ENCODE measurements at places on chromosomes 1 and 21. TPM values are rescaled to one million over a fixed set of nuclear protein-coding genes. Genes with fewer than 3 reads are reported as not detected.

- no peaks in the 10 kb centered on the region for H3K4me1 ChIP-seq
- no peaks in the 10 kb centered on the region for H3K27me3 ChIP-seq
- no peak for DNase-seq
Measured at GRCh38 chr1:222314839-222315238, 233.1 kb downstream of the HHIPL2 start.

DNA sequence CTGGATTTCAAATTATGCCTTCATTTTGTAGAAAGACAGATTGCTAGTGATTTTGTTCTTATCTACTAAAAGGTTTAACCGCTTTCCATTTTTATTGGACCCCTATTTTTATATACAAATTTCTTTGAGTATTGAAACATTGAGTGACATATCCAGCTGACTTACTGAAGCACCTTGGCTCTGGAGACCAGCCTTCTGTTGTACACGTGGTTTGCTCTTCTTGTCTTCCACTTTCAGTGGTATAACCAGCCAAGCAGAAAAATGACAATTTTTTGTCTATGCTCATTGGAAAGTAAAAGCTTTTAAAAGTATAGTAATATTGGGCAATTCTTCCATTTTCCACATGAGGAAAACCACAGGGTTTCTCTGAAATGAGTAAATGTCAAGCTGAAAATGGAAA, 4.4 kb downstream of the F13B start:
- no peak overlapping the region for H3K27ac ChIP-seq
- no peaks in the 10 kb centered on the region for H3K27me3 ChIP-seq
- DNase-seq = no peak

DNA sequence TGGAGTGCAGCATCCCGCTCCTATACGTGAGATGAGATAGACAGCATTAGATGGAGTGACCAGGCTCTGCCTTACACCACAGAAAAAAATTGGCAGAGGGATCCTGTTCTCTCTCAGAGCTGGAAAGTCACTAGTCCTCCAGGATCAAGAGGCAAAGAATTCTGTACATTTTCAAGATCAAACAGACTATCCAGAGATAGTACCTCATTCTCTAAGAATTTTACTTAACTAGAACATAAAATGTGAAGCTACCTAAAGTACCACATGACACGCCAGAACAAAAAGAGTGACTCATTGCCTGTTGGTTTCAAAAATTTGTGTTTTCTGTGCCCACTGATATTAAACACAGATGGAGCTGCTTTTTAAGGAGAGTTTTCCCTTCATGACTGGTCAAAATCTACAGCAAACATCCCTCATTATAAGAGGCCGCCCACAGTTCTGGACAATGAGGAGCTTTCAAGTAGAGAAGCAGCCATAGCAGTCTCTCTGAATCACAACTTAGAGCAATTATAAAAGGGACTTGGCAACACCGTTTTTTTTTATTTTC, 32.3 kb downstream of the CD160 start:
- H3K27me3 ChIP-seq = no peaks in the 10 kb centered on the region
- H3K4me3 ChIP-seq = no peak overlapping the region
- DNase-seq = no peak
- peaks cover 5% of the 10 kb centered on the region for H3K36me3 ChIP-seq

DNA sequence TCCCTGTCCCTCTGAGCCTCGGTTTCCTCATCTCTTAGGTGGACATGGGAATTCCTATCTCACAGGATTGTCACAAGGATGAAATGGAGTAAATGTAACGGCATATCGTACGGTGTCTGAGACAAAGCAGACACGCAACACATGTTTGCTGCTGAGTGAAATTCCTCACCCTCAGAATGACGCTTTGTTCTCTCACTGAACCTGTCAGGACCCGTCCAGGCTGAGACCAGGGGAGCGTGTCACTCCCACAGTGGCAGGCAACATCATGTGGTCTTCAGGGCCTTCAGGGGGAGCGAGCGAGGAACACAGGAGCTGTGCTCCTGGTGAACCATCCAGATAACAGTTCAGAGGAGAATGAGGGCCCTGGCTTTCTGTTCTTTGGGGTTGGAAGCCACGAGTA, 74.2 kb downstream of the TOMM20 start:
- H3K4me1 ChIP-seq = no peaks in the 10 kb centered on the region
- no peak for DNase-seq
- H3K4me3 ChIP-seq = no peak overlapping the region
- no peak overlapping the region for H3K27ac ChIP-seq
- H3K27me3 ChIP-seq = no peaks in the 10 kb centered on the region

DNA sequence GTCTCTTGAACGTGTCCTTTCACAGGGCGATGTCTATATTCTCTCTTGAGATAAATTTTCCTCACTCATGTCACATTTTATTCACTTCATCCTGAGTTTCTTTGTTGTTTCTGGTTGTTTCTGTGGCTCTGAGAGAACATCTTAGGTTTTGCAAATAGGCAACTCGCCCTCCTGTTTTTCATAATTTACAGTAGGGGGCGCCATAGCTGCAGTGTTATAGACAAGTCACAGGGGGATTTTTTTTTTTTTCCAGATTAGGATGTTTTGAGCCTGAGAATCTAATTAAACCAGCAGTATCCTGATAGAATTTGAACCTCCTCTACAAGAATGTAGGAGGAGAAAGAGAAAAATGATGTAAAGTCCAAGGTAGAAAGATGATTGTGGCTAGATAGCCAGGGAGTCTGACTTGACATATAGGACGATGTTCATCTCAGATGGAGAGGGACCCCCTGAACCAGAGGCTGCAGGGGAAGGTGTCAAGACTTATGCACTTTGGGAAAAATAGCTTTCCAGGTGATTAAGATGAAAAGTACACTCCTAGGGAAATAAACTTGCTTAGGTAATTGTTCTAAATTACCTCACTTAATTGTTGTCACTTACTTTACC, 76.3 kb downstream of the ZP4 start:
- no peaks in the 10 kb centered on the region for H3K4me1 ChIP-seq
- H3K27ac ChIP-seq = no peak overlapping the region
- H3K36me3 ChIP-seq = no peaks in the 10 kb centered on the region
- H3K27me3 ChIP-seq = no peaks in the 10 kb centered on the region

- peaks cover 10% of the 10 kb centered on the region for H3K4me1 ChIP-seq
- H3K27ac ChIP-seq = no peak overlapping the region
- DNase-seq = no peak
- no peaks in the 10 kb centered on the region for H3K36me3 ChIP-seq
- H3K27me3 ChIP-seq = peaks cover 49% of the 10 kb centered on the region
Measured at GRCh38 chr1:62288224-62288623, 31.0 kb downstream of the KANK4 start.

- H3K27me3 ChIP-seq = no peaks in the 10 kb centered on the region
- H3K36me3 ChIP-seq = no peaks in the 10 kb centered on the region
- H3K4me1 ChIP-seq = no peaks in the 10 kb centered on the region
- no peak for DNase-seq
- H3K27ac ChIP-seq = no peak overlapping the region
Measured at GRCh38 chr1:30733493-30733892, 10.1 kb upstream of the MATN1 start.

GRCh38 chr1:236155399-236155767, 13.0 kb downstream of the GPR137B start:
- H3K27ac ChIP-seq = no peak overlapping the region
- peaks cover 6% of the 10 kb centered on the region for H3K4me1 ChIP-seq
- DNase-seq = no peak
- no peaks in the 10 kb centered on the region for H3K36me3 ChIP-seq
- no peak overlapping the region for H3K4me3 ChIP-seq

DNA sequence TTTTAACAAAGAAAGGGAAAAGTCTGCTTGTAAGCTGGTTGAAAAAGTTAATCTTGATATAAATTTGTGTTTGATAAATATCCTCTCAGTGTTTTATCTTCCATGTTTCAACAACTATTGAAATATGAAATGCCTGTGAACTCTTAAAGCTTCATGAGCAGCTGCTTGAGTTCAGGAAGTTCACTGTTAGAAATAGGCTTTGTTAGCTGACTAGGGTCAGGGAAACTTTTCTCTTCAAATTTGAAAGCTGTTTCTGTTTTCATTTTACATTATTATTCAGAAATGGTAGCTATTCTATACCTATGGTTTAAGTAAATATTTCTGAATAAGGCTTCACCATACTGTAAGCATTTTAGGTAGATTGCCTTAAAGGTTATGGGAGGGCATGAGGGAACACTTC, 191.7 kb downstream of the HS2ST1 start:
- H3K4me3 ChIP-seq = no peak overlapping the region
- no peaks in the 10 kb centered on the region for H3K27me3 ChIP-seq
- no peak overlapping the region for H3K27ac ChIP-seq
- no peaks in the 10 kb centered on the region for H3K4me1 ChIP-seq

- DNase-seq = no peak
- no peaks in the 10 kb centered on the region for H3K27me3 ChIP-seq
- H3K36me3 ChIP-seq = no peaks in the 10 kb centered on the region
- H3K4me3 ChIP-seq = no peak overlapping the region
- H3K4me1 ChIP-seq = no peaks in the 10 kb centered on the region
Measured at GRCh38 chr21:28113718-28114117, 879.0 kb downstream of the LTN1 start.

DNA sequence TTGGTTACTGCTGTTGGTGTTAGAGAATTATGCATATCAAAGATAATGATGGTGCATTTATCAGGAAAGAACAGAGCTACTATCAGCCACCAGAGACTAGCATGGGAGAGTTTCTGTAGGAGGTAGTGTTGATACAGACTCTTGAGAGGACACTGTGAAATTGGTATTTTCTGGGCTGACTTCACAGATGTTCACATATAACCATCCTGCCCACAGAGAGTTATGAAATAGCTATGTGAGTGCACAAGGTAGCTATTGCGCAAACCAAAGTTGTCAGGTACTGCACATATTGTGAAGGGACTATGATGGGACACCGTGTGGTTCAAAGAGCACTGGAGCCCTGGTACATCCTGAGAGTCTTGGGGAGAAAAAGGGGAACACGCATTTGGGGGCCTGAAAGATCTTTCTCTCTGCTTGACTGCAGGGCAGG, 1.4 kb upstream of the TLCD4 start:
- H3K36me3 ChIP-seq = no peaks in the 10 kb centered on the region
- DNase-seq = no peak
- H3K27ac ChIP-seq = no peak overlapping the region

- H3K27ac ChIP-seq = no peak overlapping the region
- H3K4me1 ChIP-seq = no peaks in the 10 kb centered on the region
- H3K27me3 ChIP-seq = no peaks in the 10 kb centered on the region
- DNase-seq = no peak
- no peak overlapping the region for H3K4me3 ChIP-seq
Measured at GRCh38 chr1:31159869-31160611, 79.6 kb downstream of the NKAIN1 start.

DNA sequence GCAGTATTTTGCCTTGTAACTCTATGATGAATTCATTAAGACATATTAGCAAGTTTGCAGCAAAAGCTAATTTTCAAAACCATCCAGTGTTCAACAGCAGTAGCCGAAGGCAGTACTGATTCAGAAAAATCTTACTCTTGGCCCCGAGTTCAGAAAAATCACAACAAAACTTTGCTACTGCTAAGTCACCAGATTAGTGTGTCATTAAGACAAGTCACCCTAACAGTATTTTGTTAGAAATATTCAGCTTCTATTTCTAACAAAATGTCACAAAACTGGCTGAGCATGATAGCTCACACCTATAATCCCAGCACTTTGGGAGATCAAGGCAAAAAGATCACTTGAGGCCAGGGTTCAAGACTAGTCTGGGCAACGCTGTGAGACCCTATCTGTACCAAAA, 8.2 kb downstream of the GTF2B start:
- DNase-seq = no peak
- no peaks in the 10 kb centered on the region for H3K27me3 ChIP-seq
- H3K4me1 ChIP-seq = no peaks in the 10 kb centered on the region
- no peak overlapping the region for H3K4me3 ChIP-seq

DNA sequence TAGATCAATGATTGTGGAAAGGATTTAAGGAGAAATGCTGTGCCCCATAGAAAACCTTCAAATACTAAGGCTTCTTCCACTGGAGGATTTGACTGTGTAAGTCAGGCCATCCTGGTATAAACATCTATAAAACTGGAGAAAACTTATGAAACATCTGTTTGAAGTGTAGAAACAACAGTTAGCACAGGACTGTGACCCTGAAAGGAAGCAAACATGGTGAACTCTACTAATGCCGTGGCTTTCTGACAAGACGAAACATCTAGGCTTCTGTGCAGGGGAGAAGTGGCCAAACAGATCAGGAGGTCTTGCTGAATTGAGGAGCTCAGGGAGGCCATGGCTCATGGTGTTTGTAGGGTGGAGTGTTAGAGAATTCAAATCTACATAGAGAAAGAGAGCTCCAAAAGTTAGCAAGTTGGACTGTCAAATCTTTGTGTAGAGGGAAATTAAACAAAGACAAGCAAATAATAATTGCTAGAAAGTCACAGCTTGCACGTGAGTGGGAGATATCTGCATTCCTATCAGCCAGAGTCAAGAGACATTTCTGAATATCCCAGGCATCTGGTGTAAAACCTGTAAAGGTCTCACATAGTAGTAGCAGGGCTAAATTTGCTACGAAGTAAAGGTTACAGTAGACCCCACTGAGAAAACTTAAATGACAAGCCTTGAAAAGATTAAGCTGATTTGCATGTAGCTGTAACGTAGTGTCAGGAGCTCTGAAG, 566.8 kb upstream of the B3GALT2 start:
- no peaks in the 10 kb centered on the region for H3K27me3 ChIP-seq
- H3K4me3 ChIP-seq = no peak overlapping the region
- no peaks in the 10 kb centered on the region for H3K4me1 ChIP-seq
- DNase-seq = no peak
- H3K36me3 ChIP-seq = no peaks in the 10 kb centered on the region
- no peak overlapping the region for H3K27ac ChIP-seq

DNA sequence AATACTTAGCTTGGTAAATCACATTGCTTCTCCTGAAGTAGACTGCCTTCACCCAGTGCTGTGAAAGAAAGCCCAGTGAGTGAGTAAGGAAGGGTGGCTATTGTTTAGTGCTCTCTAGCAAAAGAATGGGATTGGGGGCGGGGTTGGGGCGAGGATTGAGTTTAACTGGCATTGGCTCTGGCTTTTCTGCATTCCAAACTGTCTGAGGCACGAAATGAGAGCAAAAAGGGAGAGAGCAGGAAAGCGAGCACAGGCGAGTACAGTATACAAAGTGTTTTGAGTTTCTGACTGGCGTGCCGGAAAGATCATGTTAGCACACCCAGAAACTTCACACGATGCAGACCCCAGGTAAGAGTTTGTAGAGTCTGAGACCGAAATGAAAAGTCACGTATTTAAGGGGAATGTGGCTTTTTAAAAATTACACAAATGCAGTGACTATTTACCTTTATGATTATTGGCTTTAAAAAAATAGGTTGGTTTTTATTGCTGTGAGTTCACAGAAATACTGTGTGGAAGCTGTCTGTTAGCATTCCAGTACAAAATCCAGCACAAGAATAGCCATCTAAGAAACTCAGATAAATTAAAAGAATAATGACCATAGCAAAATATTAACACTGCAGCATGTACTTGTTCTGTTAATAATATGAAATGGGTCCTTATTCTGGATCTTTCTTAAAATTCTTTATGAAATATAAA, 155.4 kb downstream of the CLEC20A start:
- H3K27ac ChIP-seq = peak overlapping the region; percentile 55
- H3K36me3 ChIP-seq = no peaks in the 10 kb centered on the region
- peak overlapping the region; percentile 30 for H3K4me3 ChIP-seq

GRCh38 chr1:245197911-245198379, 43.2 kb downstream of the KIF26B start:
- H3K4me1 ChIP-seq = no peaks in the 10 kb centered on the region
- H3K27ac ChIP-seq = no peak overlapping the region
- H3K4me3 ChIP-seq = no peak overlapping the region
- DNase-seq = no peak

GRCh38 chr1:192474080-192474683, 101.4 kb upstream of the RGS1 start:
- no peak overlapping the region for H3K4me3 ChIP-seq
- DNase-seq = no peak
- no peaks in the 10 kb centered on the region for H3K4me1 ChIP-seq
- H3K27ac ChIP-seq = no peak overlapping the region
- no peaks in the 10 kb centered on the region for H3K27me3 ChIP-seq

Gene SLC5A3
- total RNA-seq = 19.4 TPM

Gene NEXN
- total RNA-seq = 2.6 TPM

Gene COL6A1
- 100 TPM for total RNA-seq

Gene SPRR1B
- total RNA-seq = not detected

Gene E2F2
- 6.1 TPM for total RNA-seq

Gene PDPN
- total RNA-seq = 182 TPM

Gene TEX38
- not detected for total RNA-seq
